ENCODE measurements at places on chromosomes 12 and 14.

- no peak for DNase-seq
Measured at GRCh38 chr14:69042299-69042698, 63.2 kb upstream of the ACTN1 start.

DNA sequence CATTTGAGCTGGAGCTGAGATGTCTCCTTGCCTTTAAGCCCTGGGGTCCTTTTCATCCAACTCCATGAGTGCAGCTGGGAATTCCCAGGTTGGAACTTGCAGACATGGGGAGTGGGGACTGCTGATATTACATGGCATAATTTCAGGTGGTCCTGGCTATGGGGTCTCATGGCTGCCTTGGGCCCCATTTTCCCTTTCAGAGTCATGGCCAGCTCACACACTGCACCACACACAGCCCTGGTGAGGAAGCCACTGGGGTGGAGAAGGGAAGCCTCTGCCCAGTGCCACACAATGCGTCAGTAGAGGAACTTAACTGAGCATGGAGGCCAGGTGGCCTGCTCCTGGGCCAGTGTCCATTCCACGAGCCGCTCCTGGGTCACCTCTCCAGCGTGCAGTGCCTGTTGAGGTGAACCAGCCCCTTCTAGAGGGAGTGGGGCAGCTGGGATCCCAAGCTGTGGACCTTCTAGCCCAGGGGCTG lies 17.3 kb upstream of the KRT86 start:
- no peak for DNase-seq

- no peak for DNase-seq
Measured at GRCh38 chr14:91375720-91376452, 41.7 kb downstream of the CCDC88C start.

DNA sequence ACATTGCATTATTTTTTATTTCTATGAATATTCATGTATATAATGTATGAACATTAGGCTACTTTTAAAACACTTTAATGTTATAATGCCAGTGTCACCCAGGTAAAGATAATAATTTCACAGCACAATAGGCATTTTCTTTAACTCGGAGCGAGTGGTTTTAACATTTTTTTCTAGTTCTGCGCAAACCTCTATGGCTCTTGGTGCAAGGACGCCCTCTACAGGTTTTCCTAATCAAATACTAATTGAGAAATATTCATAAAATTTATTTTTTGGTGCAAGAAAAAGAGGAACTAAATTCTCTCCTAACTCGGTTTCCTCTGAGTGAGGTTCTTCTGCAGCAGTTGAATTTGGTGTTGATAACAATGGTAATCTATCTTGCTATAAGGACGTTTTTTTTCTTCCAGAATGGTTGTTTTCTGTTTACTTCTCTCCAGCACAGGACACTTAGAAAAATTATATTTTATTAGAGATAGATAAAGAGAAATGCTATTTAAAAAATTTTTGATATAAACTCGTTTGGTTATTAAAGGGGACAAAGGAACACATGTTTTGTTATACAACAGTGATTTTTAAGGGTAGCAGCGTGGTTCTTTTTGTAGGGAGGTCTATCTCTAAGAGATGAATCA lies 2.4 kb upstream of the WIF1 start:
- no peak for DNase-seq

Measured in left ventricle myocardium superior (tissue), 1 donor.